Activated naive CD8-positive, alpha-beta T cell treated with anti-CD3 and anti-CD28 coated beads, Interleukin-2, amount 10 ng/mL, durations not matched to agents 7 days and 5 days (primary cell): ENCODE measurements at places on chromosomes 12 and 14.

DNA sequence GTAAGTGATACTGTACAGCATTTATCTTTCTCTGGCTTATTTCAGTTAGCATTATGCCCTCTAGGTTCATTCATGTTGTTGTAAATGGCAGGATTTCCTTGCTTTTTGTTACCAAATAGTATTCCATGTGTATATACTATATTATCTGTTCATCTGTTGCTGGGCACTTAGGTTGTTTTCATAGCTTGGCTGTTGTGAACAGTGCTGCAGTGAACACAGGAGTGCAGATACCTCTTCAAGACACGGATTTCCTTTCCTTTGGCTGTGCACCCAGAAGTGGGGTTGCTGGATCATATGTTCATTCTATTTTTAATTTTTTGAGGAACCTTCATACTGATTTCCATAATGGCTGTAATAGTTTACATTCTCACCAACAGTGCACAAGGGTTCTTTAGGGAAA lies 21.5 kb downstream of the EP400 start:
- DNase-seq = no peak

- DNase-seq = no peak
These were observed 8.3 kb downstream of the ABHD4 start for GRCh38 chr14:22606380-22606779.

- DNase-seq = no peak
These were observed 1.1 kb downstream of the CCDC85C start for GRCh38 chr14:99602788-99603415.

DNA sequence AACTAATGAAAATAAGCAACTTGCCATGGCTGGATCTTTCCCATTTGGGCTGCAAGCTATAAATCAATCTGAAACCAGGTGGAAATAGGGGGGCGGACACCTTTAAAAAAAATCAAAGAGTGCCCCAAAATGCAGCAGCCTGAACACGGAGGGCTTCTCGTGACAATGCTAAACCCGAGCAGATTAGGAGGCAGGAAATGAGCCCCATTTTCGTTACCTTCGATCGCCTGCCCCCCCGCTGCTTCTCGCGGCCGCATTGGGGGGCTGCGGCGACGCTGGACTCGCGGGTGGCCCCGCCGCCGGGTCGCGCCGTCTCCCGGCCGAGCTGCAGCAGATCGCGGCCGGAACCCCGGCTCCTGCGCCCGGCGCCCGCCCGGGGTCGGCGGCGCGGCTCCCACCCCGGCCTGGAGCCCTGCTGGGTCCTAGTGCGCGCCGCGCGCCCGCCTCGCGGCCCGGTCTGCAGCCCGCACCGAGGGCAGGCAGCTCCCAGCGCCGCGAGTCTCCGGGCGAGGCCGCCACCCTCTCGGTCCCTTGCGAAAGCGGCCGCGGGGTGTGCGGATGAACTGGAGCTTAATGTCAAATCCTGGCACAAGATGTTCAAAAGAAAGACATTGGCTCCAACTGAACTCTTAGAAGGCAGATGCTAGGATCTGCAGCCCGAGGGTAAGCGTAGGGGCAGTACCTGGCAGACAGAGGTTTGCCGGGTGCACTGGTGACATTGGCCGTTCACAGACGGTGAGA lies 201.9 kb upstream of the FOXN3 start:
- peak; percentile 90 for DNase-seq

- DNase-seq = no peak
These were observed 64.5 kb upstream of the USP44 start for GRCh38 chr12:95615749-95616148.

- DNase-seq = no peak
These were observed 91.8 kb upstream of the ARID2 start for GRCh38 chr12:45637706-45638105.

- no peak for DNase-seq
These were observed 71.1 kb downstream of the PELI2 start for GRCh38 chr14:56189307-56189706.

DNA sequence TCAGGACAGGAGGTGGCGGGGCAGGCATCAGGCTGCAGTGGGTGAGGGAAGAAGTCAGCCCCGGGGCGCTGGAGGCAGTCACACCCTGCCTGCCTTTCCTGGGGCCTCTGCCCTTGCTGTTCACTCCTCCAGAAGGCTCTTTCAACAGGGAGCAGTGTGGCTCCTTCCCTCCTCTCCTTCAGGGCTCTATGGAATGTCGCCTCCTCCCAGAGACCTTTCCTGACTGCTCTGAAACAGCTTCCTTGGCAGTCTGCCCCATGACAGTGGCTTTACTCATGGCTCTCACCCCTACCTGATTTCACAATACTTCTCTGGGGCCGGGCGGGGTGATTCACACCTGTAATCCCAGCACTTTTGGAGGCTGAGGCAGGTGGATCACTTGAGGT lies 7.1 kb downstream of the RHOF start:
- no peak for DNase-seq

DNA sequence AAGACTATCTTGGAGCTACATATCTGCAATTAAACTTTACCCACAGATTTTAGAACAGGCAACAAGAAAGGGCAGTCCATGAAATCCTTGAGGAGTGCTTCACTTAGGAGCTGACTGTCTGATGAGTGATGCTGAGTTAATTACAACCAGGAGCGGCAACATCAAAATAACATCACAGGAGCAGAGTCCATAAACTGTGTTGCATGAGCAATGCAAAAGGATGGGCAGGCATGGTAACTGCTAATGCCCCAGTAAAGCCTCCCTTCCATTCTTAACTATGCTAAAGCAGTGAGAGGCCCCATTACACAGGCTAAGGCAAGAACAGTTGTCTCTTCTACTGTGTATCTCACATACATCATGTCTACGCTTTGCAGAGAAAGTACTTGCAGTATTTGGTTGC lies 156.6 kb downstream of the PAX9 start:
- no peak for DNase-seq

DNA sequence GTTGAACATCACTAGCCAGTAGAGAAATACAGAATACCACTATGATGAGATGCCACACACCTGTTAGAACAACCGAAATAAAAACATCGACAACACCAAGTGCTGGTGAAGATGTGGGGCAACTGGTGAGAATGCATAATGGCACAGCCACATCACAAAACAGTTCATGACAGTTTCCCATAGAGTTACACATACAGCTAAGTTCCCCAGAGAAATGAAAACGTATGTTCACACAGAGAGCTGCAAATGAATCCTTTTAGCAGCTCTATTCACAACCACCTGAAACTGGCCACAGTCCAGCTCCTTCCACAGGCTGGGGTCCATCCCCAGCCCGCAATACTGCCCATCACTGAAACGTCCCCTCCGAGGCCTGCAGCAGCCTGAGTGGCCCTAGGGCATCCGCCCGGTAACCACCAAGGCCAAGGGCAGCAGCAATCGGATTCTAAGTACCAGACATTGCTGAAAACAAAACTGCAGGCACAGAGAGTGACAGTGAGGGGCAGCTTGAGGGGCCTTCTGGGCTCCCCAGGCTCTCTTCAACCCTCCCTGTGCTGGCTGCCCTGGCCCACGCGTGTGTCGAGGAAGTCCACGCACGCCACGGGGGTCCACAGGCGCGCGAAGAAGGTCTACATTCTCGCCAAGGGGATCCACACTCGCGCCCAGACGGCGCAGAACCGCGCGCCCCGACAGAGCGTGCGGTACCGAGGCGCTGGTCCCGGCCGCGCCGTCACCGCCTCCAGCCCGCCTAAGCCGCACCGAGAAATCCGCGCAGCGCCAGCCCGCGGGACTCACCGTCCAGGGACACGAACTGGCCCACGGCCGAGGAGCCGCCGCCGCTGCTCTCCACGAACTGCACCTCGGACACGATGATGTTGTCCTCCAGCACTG lies 903 bp downstream of the BRF1 start:
- DNase-seq = peak; percentile 46

GRCh38 chr12:126770188-126770587 lies 1496.8 kb upstream of the TMEM132C start:
- no peak for DNase-seq

GRCh38 chr14:22427771-22428231 lies 161.2 kb downstream of the DAD1 start:
- DNase-seq = no peak

- DNase-seq = no peak
These were observed 59.0 kb downstream of the PAX9 start for GRCh38 chr14:36720657-36721056.

- DNase-seq = no peak
These were observed 220.5 kb upstream of the TBX3 start for GRCh38 chr12:114904254-114905003.

DNA sequence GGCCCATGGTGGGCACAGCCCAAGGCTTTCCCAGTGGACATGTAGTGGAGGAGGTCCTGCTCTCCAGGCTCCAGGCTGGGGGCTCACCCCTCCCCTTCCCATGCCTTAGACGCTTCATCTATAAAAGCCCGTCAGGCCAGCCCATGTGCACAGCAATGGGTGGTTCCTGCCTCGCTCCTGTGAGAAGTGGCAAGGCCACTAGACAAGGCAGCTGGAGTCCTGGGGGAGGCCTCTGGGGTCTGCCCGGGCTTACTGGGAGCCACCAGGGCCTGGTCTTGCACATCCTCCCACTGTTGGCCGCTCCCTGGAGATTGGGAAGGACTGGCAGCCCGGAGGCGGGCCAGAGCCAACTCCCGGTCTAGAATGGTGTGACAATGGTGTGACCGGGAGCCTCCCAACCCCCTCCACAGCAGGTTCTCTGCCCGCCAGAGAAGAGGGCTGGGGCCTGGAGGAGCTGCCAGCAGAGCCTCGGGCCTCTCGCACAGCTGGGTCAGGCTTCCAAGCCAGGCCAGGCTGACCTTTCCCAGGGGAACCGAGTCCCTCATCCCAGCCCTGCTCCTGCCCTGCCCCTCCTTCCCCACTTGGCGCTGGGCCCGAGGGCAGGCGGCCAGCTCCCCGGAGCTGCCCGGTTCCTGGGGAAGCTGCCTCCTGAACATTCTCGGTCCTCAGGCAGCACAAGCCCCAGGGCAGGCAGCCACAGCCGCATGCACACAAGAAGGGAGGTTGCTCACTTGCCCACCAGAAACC lies 97.9 kb downstream of the RFLNA start:
- DNase-seq = no peak

DNA sequence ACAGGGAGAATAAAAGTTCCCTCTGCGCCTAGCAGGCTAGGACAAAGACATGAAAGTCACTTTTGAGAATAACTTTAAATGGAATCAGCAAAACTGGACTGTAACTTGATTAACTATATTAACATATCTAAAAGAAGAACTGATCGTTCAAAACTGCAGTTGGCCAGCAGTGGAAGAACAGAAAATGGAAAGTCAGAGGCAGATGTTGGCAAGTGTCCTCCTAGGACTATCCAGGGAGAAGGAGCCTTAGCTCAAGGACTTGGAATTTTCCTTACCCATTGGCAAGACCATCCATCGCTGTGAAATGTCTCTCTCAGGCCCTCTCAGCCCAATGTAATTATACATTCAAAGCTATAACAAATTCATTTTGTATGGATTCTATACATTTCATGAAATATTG lies 419.7 kb downstream of the ATP23 start:
- no peak for DNase-seq

GRCh38 chr14:76919431-76920330 lies 93.5 kb downstream of the LRRC74A start:
- peak; percentile 54 for DNase-seq

DNA sequence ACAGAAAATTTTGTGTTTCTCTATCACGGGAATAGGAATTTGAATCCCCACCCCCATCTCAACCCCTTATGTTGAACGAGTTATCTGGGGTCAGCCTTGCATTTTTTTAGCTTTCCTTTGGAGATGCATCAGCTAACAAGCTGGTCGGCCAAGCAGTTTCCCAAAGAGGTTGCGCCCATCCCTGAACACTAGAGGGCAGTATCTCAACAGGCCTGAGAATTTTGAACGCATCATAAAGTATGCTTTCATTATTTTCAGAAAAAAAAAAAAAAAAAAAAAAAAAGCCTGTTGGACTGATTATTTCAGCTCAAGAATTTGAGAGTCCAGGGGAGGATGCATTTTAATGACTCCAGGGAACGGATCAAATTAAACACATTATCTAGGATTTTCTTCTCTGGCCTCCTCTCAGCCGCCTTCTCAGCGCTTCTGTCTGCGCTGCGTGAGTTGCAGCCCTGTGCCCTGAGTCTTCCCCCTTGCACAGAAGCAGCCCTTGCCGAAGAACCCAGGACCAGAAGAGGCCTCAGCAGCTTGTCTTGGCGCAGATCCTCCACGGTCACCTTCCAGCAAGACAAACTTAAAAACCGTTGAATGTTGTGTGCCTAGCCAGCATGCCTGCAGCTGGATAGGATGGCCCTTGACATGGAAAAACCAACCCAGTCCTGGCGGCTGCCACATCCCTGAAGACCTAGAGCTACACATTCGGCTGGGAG lies 76.6 kb upstream of the GZMB start:
- DNase-seq = peak; percentile 49

DNA sequence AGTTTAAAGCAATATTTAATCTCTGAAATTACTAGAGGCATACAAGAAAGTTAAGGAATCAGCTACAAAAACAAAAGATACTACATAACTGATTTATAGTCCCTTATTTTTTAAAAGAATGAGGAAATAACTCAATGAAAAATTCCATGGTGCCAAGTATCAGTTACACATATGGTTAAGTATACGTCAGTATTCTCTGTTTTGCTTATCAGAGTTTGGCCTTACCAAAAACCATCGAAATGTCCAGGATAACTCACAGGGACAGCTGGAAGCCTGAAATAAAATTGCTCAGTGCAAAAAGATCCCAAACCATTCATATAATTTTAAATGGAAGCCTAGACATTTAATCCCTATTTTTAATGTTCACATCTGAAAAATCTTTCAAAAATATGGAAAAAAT lies 3.6 kb downstream of the CFL2 start:
- no peak for DNase-seq

DNA sequence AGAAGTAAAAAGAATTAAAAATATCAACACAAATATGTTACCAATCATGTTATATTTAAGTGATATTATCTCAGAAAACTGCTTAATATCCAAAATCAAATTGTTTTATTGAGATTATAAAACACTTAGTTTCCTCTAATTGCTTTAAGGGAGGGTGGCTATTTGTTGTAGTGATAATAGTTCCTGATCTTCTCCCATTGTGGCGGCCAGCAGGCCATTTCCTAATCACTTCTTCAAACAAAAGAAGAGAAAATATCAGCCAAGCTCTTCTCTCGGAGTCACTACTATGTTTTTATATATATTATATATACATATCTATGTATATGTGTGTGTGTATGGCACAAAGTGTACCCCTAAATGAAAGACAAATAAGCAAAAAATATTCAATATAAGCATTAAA lies 31.5 kb downstream of the ERO1A start:
- DNase-seq = no peak

- DNase-seq = no peak
These were observed 40.7 kb upstream of the HDAC7 start for GRCh38 chr12:47860279-47860841.

GRCh38 chr12:88698471-88698870 lies 118.2 kb upstream of the KITLG start:
- DNase-seq = no peak

DNA sequence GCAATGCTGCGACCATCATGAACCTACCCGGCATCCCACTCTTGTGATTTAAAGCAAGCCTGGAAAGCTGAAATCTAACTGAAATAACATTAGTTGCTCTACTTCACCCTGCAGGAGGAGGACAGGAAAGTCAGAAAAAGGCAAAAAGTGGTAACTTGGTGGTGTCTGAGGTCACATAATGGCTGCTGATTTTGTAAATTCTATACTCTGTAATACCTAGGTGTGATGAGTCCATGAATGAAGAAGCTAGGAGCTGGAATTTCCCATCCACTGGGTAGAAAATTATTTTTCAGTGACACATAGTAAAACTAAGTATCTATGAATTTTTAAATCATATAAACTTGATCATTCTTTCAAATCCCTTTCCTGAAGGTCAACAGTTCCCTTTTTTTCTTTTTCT lies 183.8 kb downstream of the FOXN3 start:
- no peak for DNase-seq
